ENCODE measurements at places on chromosomes 7 and 10. TPM values are rescaled to one million over a fixed set of nuclear protein-coding genes. Genes with fewer than 3 reads are reported as not detected.

Gene PYROXD2
- 10.2 TPM for total RNA-seq

Gene NKX2-3
- not detected for total RNA-seq

Gene FAM25G
- not detected for total RNA-seq

Gene FAM221A
- 1.4 TPM for total RNA-seq

Gene LIPM
- total RNA-seq = 0.82 TPM

Gene SPDYE1
- not detected for total RNA-seq

Gene ADAM12
- 82.7 TPM for total RNA-seq

GRCh38 chr7:28708033-28708951 lies 249.8 kb downstream of the TRIL start:
- peak; percentile 84 for DNase-seq

DNA sequence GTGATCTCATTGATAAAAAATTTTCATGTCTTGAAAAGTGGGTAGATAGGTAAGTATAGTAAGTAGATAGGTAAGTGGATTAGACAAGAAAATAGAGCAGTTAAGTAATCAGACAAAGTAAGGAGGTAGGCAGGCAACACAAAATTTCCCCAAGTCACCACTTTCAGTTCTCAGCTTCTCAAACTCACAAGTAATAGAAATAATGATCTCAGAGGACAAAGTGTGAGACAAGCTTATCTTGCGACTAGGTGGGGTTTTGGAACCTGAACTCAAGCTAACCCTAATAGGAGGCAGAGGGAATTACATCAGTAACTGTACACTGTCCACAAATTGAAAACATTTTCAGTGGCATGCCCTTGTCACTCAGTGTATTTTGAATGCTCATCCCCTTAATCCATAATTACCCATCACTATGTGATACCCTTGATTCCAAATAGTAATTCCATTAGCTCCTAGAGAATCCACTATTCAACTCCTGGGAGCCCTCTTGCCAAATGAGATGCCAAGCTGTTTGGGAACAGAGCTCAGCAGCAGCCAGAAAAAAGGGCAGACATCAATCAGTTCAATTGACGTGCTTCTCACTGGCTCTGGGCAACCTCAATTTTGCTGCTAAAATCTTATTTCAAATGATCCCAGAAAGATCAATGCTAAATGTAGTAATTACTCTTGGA lies 703.2 kb downstream of the XPNPEP1 start:
- no peak for DNase-seq

GRCh38 chr7:83290211-83290610 lies 127.5 kb upstream of the PCLO start:
- DNase-seq = no peak

GRCh38 chr7:128894101-128894440 lies 16.4 kb downstream of the KCP start:
- DNase-seq = no peak

DNA sequence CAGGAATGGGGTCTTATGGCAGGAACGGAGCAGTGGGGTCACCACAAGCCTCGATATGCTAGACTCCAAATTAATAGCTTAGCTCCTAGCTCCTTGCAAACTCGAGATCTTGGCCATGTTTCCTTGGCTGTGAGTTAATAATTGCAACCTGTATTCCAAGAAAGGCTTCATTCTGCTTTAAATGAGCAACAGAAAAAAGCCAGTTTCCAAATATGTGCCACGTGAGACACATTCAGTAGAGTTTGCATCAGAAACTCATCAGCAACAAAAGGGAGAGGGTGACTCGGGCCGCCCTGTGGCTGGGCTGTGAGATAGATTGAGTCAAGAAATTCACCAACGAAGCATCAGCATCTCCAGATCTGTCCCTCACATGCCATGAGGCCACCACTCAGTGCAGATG lies 112.0 kb downstream of the NPTX2 start:
- DNase-seq = no peak

DNA sequence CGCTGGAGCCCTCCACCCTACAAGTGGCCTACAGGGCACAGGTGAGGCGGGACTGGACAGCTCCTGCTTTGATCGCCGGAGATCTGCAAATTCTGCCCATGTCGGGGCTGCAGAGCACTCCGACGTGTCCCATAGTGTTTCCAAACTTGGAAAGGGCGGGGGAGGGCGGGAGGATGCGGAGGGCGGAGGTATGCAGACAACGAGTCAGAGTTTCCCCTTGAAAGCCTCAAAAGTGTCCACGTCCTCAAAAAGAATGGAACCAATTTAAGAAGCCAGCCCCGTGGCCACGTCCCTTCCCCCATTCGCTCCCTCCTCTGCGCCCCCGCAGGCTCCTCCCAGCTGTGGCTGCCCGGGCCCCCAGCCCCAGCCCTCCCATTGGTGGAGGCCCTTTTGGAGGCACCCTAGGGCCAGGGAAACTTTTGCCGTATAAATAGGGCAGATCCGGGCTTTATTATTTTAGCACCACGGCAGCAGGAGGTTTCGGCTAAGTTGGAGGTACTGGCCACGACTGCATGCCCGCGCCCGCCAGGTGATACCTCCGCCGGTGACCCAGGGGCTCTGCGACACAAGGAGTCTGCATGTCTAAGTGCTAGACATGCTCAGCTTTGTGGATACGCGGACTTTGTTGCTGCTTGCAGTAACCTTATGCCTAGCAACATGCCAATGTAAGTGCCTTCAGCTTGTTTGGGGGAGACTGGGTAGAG lies at the start of gene COL1A2:
COL1A2 (plus strand) TSS at position 459 of the 704 bp plus-strand sequence; CDS start at position 596, 137 bp downstream.
- peak; percentile 100 for DNase-seq

DNA sequence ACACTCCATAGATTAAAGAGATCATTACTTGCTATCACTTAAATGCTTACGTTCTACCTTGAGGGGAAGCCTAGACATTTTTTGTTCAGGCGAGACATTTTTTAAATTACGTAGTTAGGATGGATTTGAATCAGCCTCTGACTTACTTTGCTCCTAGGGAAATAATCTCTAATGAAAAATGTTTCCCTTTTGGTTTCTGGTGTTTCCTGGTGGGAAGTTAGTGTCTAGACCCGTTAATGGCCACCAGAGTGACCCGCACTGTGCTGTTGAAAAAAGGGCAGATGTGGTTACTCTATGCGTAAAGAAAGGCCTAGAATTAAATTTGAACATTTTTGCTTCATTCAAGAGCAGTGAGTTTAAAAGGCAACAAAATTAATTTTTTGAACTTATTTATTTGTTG lies 3.8 kb downstream of the ZNF365 start:
- no peak for DNase-seq

DNA sequence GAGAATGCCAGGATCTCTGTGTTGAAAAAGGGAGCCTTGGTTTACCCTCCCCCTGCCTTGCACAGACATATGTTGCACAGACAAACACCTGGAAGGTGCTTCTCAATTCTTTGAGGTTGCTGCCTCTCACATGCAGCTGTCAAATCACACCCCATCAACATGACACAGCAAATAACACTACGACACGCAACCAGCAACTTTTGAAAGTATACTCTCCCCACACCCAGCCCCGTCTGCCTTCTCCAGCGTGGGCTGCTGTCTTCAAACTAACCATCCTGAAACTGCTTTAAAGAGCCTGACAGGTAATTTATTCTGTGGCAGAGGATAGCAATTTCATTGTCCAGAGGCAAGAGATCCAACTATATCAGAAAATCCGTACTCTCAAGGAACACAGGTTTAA lies 136.1 kb downstream of the PLXNA4 start:
- no peak for DNase-seq

- DNase-seq = no peak
Measured at GRCh38 chr7:157703131-157703530, 366.3 kb downstream of the DNAJB6 start.

- no peak for DNase-seq
Measured at GRCh38 chr7:46939558-46939957, 642.4 kb downstream of the TNS3 start.

All from fibroblast of the aortic adventitia (primary cell).